Amniotic epithelial cell (primary cell): ENCODE measurements at places on chromosomes 6 and 20.

- no peak for DNase-seq
These were observed 15.6 kb downstream of the PPP1R10 start for GRCh38 chr6:30601436-30601814.

DNA sequence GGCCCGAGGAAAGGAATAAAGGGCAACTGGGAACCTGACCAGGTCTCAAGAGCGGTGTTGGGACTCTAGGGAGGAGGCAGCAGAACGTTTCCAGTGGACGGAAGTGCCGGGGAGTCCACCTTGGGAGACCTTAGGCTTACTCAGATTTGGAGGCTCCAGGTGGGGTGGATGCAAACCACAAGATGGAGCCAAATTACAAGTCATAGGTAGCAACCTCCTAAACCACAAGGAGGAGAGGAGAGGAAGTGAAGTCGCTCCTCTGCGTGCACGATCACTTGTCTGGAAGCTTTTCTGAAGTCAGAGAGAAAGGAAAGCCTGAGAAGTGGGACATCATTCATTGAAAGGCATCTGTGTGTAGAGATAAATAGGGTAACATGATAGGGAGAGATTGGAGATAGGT, 9.3 kb downstream of the HLA-DOA start:
- no peak for DNase-seq

- DNase-seq, result no peak
These were observed 7.2 kb downstream of the FYN start for GRCh38 chr6:111865909-111866546.

DNA sequence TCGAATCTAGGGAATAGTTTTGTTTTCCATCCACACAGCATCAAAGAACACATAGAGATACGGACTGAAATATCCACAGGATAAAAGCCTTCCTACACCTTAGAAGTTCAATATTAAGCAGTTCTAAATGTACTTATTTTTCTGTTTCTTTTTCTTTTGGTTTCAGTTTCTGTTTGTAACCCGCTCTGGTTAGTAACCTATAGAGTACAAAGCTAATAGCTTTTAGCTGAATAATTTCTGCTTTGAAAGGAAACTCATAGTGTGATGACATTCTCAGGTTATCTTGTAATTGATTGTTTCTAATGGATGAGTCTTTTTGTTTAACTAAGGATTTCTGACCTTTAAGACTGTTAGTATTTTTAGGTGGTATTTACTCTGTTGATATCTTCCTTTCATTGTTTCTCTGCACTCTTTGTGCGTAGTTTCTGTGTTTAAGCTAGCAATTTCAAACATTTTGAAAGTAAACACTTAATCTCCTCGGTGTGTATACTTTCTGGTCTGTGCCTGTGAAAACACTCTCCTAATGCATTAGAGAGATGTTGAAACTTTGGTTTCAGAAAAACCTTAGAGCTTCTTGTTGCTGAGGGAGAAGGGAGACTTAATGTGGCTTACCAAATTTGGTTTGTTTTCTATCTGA, 385.5 kb downstream of the HDGFL1 start:
- DNase-seq, result peak; percentile 43

DNA sequence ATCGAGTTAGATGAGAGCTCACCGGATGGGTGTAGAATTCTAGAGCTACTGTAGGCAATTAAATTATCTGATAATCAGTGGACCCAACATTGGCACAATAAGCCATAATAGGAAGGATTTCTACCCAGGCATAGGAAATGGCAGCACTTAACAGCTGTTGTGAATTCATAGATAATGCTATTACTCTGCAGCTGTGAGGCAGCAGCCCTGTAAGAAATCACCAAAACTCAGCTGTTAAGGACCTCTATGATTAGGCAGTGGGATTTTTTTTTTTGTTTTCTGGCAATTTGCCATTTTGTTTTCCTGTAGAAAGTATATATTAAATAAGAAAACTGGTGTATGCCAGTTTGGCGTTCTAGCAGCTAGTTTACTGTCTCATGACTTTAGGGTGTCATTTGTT, 609.1 kb upstream of the SLC35B3 start:
- DNase-seq, result no peak

- DNase-seq, result peak; percentile 78
These were observed 437.2 kb downstream of the BCKDHB start for GRCh38 chr6:80543598-80544222.

GRCh38 chr6:112087916-112088315, 525 bp downstream of the FAM229B start:
- no peak for DNase-seq

DNA sequence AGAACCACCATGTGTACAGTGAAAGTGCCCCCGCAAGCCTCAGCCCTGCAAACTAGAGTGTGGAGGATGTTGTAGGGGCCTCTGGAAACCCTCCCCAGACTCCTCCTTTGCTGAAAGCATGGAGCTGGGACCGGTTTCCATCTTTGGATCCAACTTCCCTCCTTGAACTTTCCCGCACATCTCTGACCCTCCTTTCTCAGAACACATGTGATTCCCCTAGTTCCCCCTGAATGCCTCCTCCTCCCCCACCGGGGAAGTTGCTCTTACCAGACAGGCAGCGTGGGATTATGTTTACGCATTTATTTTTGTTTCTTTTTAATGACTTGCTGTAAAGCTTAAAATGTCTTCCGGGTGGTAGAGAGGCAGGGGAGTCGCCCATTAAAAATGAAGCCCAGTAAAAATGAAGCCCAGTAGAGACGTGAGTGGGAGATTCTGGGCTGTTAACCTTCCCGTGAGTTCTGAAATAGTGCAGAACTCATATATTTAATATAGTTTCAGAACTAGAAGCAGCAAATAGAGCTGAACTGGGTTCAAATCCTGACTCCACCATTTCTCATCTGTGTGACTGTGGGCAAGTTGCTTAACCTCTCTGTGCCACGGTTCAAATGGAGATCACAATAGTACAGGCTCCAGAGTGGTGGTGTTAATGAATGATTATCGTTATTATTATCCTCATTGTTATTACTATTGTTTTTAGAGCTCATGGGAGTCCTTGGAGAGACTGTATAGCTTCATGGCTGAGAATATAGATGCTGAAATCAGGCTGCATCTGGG, 8.0 kb upstream of the PTPN1 start:
- no peak for DNase-seq

GRCh38 chr6:98833307-98834059, 891 bp upstream of the POU3F2 start:
- peak; percentile 17 for DNase-seq

- no peak for DNase-seq
These were observed 234.5 kb upstream of the MAN1A1 start for GRCh38 chr6:119584088-119584487.

DNA sequence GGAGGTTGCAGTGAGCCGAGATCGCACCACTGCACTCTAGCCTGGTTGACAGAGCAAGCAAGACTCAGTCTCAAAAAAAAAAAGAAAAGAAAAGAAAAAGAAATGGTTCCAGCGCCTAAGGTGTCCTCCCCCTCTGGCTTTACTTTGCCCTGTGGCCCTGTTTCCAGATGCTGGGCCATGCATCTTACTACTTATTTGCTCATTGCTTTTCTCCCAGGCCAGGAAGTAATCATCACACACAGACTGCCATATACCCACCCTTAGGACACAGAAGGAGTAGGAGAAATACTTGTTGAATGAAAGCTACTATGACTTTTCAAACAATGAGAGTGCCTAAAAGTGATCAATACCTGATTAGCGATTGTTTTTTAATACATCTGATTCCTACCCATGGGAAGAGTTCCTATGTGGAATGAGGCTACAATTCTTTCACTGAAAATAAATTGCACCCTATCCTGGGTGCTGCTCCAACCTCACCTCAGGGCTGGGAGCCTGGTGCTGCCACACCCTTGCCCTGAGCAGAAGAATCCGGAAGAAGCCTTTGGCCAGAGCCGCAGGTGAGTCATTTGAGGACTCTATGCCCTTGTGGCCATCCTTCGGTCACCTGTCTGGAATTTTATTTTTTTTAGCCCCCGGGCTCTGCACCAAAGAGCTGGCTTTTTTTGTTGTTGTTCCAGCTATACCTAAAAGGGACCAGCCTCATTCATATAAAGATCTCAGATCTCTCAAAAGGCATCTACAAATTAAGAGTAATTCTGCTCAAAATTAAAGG, 22.7 kb upstream of the TFAP2C start:
- DNase-seq, result no peak

- no peak for DNase-seq
These were observed 81.9 kb downstream of the LRFN2 start for GRCh38 chr6:40505191-40505810.
